ENCODE measurements at places on chromosomes 7 and 10. TPM values are rescaled to one million over a fixed set of nuclear protein-coding genes. Genes with fewer than 3 reads are reported as not detected.

The THSD7A gene
- 34.6 TPM for total RNA-seq

The NEURL1 gene
- 25.7 TPM for total RNA-seq

The ZNF746 gene
- total RNA-seq: 23.2 TPM

The SPDYE1 gene
- not detected for total RNA-seq

The FAM131B gene
- total RNA-seq: 73.8 TPM

The ADAMTS14 gene
- total RNA-seq: 0.41 TPM

The CPVL gene
- total RNA-seq: 54.6 TPM

The KIAA1549 gene
- 21.6 TPM for total RNA-seq

The BICC1 gene
- total RNA-seq: 4.5 TPM

The TSPAN12 gene
- total RNA-seq: 5.7 TPM

The SPAG6 gene
- 0.41 TPM for total RNA-seq

The AZGP1 gene
- not detected for total RNA-seq

The PNLIPRP1 gene
- not detected for total RNA-seq

The TEX47 gene
- total RNA-seq: not detected

The SHLD2 gene
- total RNA-seq: 42.8 TPM

The BTBD16 gene
- total RNA-seq: not detected

The PRTFDC1 gene
- total RNA-seq: 29.8 TPM

The BLNK gene
- total RNA-seq: 0.41 TPM

The SSC4D gene
- total RNA-seq: 1.6 TPM

The EBLN1 gene
- not detected for total RNA-seq

The SPDYE2 gene
- total RNA-seq: not detected

The KCNMA1 gene
- total RNA-seq: 27.3 TPM

The ATOH7 gene
- total RNA-seq: 0.41 TPM

The MSMB gene
- total RNA-seq: not detected

The TLX1 gene
- total RNA-seq: not detected

The AASS gene
- total RNA-seq: 14.7 TPM

The SLC18A2 gene
- under 0.01 TPM for total RNA-seq

The WIPF3 gene
- total RNA-seq: 4.1 TPM

The HMX3 gene
- not detected for total RNA-seq

The LSM5 gene
- 28.9 TPM for total RNA-seq

The SMO gene
- 8.6 TPM for total RNA-seq

The TEX36 gene
- total RNA-seq: 0.41 TPM

The IDI2 gene
- not detected for total RNA-seq

The CACNB2 gene
- total RNA-seq: 10.6 TPM

The PRKG1 gene
- 15.5 TPM for total RNA-seq

The NRG3 gene
- total RNA-seq: 12.2 TPM

The TAS2R4 gene
- total RNA-seq: 2.0 TPM

The CRTAC1 gene
- total RNA-seq: 7.3 TPM
